Activated CD4-positive, alpha-beta T cell treated with anti-CD3 and anti-CD28 coated beads for 4 hours (primary cell): ENCODE measurements at places on chromosomes 7 and 10.

DNA sequence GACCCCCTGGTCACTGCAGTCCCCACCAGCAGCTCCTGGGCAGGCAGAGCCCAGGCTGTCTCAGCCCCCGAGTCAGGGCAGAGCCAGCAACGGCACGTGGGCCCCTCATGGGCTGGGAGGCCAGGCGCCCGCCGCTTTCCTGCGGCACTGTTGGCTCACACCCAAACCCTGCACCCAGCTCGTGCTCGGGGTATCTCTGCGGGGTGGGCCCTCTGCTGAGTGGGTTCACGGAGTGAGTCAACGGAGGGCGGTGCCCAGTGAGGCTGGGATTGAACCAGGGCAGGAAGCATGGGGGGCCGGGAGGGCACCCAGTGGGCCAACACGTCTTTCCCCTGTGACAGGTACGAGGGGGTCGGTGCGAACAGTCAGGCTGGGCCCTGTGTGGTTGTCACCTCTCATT is 28.9 kb downstream of the ADAP1 start:
- no peak for DNase-seq

DNA sequence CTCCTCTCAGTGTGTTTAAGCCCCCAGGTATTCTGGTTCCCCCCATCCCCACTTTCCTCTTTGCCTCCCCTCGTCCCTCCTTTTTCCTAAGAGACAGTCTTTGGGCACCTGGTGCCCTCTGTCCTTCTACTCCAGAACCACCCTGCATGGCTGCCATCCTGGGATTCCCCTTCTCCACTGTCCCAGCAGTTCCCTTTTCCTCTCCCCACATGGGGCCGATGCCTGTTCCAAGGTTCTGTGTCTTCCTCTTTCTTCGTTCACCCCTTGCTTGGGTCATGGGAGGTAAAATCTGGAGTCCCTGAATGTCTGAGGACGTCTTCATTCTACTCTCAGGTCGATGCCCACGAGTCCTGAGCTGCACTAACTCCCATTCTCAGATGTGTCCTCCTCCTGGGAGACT is 120.8 kb downstream of the TAX1BP1 start:
- no peak for DNase-seq

DNA sequence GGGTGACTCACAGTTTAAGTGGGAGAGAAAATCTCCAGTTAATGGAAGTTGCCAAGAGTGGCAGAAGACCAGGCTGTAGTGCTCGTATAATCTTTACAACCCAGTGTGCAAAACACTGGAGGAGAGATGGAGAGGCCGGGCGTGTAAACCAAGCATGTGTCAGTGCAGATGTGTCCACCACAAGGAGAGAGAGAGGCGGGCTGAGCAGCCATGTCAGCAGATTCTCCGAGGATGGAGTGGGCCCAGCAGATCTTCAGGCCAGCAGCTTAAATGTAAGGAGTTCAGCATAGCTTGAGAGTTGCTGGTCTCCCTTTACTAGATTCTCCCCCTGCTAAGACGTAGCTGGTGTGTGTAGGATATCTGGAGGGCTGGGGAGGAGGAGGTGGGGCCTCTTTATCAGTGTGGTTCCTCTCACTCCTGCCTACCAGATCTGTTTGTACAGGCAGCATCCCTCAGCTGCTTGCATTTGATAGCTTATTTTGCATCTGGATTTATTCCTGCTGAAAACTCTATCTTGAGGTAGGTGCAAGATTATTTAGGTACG is 13.7 kb downstream of the BPGM start:
- no peak for DNase-seq

DNA sequence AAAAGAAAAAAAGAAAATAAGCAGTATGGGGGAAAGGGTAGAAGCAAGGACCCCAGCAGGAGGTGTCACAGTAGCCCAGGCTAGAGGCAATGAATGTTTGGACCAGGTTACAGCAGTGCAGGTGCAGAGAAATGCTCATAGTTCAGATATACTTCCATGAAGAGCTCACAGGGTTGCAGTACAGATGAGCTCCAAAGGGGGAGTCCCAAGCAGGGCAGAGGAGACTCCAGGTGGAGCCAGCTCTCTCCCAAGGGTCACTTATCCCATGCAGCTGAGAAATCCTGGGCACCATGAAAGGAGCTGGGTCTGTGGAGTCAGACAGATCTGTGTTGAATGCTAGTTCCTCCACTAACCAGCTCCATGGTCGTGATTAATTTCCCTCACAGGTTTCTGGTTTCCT is 174.9 kb downstream of the C7orf25 start:
- no peak for DNase-seq

DNA sequence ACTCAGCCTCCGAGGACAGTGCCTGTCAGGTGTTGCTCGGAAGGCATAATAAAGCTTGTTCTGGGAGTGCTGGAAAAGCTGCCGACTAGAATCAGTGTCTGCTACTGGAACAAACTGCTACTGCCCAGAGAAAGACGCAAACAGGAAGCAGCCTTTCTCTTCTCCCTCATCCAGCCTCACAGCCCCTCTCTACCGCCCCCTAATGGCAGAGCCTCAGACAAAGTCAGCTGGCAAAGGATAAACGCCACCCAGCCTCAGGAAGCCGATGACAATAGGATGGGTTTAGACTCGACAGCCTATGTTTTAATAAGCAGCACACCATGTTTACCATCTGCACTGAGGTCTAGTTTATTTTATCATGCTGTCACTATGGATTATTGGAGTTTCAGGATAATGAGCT is 169.5 kb upstream of the LYZL1 start:
- no peak for DNase-seq

DNA sequence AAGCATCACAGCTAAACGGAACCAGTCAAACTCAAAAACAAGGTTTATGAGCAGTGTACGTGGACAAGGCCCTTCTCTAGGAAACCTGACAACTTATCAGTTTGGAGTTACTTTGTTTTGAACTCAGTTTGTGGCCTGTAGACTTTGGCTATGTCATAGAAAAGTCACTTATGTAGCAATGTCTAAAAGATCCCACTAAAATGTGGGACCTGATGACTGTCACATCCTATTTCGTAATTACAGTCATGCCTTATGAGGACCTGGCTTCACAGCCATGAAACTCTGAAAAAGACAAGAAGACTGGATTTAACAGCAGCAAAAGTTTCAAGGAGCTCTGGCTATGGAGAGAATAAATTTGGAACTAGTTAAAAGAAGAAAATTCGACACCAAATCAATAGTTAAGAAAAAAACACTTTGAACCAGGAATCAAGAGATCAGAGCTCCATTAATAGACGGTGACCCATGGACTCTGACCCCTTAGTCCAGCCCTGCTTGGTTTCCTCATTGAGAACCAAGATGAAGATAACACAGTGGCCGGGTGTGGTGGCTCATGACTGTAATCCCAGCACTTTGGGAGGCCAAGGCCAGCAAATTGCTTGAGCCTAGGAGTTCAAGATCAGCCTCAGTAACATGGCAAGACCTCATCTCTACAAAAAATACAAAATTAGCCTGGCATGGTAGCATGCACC is 204.3 kb downstream of the SFMBT2 start:
- no peak for DNase-seq

GRCh38 chr10:49534670-49535381 is 4.1 kb downstream of the ERCC6 start:
- no peak for DNase-seq

DNA sequence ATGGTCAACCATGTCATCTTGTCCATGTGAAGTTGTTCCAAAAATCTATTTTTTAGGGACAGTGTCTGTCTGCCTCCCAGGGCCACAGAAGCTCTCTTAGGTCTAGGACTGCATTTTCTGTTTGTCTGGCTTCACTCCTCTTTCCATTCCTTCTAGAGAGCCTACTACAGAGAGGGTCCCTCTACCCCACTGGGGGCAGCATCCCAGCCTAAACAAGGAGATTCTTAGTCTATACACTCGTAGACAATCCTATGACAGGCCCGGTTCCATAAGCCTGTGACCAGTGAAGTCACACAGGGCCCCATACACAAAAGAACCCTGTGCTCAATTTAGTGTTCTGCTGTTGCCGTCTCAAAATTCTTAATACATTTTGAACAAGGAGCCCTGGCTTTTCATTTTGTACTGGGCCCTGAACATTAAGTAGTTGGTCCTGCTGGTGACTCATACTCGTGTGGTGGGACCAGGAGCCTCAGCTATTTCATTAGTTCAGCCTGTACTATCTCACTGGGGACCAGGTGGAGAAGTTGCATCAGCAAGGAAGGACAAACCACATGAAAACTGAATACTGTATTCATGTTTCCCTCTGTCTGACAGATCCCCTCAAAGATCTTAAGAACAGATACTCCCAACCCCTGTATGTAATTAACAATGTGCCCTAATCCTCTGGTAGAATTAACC is 23.5 kb upstream of the FAM180A start:
- no peak for DNase-seq

DNA sequence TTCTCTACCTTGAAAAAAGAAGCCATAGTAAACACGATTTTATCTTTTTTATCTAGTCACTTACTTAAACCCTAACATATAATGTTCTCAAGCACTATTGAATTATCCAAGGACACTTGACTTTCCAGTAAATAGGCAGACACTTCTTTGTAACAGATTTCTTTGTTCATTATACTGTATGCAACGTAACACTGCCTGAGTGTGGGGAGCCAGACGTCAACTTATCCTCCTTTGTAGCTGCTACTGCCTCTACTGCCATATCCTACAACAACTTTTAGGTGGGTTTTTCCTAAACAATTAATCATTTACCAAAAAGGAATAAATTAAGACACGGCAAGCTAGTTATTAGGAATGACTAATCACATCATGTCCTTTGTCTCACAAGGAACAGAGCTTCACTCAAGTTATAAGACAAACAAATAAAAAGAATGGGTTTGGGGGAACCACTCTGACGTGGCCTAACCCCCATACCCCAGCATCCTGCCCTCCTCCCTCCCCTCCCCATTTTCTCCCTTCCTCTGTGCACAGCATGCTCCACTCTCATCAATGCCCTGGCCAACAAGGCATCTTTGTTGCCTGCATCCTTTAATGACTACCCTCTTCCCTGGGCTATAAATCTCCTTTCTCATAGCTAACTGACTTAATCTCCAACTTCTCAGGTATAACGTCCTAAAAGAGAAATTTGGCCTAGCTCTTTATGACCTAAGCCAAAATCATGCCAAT is 43.3 kb downstream of the DOCK4 start:
- DNase-seq, result no peak

GRCh38 chr7:104397442-104397841 is 69.0 kb downstream of the LHFPL3 start:
- no peak for DNase-seq

DNA sequence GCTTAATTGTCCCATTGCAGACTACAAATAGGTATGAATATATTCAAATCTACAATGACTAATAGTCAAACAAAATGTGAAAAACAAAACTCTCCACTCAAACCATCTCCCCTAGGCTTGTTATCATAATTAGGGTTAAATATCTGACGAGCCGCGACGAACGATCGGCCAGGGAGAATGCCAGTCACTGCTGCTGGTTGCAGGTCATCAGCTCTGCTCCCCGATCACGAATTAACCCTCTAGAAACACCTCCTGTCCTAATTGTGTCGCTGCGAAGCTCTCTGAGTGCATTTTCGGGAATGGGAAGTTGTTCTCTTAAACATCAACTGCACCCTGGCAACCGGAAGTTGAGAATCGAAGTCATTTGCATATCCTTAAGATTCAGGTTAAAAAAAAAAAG is 167.3 kb downstream of the TCERG1L start:
- DNase-seq, result no peak

DNA sequence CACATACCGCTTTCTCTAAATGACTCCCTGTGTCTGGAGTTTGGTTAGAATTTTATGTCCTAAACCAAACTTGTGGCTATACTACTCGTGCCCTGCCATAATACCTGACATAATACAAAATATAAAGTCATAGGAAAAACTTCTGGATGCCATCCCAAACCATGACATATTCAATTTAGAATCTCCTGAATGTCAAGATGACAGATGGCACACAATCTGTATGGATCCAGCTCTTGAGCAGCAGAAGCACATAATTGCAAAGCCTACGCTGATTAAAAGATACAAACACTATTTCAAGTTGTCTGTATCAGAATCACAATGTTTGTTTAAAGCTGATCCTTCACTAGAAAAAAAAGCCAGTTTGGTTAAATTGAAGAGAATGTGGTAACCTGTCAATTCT is 22.4 kb upstream of the CDC14C start:
- DNase-seq, result no peak

GRCh38 chr7:42348631-42349030 is 111.6 kb upstream of the GLI3 start:
- no peak for DNase-seq

- no peak for DNase-seq
These were observed 289.9 kb upstream of the LRRN3 start for GRCh38 chr7:110800984-110801383.

GRCh38 chr7:28433699-28434219 is 21.4 kb downstream of the CREB5 start:
- no peak for DNase-seq
